ENCODE measurements at places on chromosomes 5 and 9. TPM values are rescaled to one million over a fixed set of nuclear protein-coding genes. Genes with fewer than 3 reads are reported as not detected.

GRCh38 chr9:34862043-34862442 lies 96.0 kb upstream of the PHF24 start:
- no peak for DNase-seq

Gene MTAP
- 30.0 TPM for total RNA-seq

GRCh38 chr9:128642675-128643245 lies 13.9 kb downstream of the DYNC2I2 start:
- no peak for DNase-seq

DNA sequence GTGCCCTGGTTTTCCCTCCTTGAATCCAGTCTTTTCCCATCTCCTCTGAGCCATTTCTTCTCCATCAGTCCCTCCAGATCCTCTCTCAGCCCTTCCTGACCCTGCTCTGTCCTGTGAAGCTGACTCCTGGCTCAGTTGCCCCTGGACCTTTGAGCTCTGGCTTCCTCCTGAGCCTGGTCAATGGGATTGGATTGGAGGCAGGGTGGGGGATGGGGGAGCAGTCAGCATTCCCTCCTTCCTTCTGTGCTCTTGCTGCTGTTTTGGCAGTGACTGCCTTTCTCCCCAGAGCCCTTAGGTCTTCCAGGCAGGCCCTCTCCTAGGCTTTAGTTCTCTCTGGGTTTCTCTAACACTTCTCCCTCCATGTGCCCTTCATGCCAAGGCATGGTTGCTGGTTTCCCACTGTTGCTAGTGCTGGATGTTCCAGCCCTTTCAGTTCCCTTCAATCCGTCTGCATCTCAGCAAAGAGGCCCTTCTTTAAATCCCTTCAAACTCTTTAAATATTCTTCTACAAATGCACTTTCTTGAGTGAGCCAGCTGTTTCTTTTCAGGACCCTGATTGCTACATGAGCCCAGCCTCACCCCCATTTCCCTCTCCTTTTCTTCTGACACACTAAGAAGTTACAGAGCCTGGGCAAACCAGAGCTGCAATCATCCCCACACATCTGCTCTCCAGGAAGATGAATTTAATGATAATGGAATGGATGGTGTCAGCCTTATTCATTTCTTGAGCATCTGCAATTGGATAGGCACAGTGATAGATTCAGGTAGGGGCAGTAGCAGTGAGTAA lies 2.2 kb downstream of the TNFSF15 start:
- DNase-seq: no peak

DNA sequence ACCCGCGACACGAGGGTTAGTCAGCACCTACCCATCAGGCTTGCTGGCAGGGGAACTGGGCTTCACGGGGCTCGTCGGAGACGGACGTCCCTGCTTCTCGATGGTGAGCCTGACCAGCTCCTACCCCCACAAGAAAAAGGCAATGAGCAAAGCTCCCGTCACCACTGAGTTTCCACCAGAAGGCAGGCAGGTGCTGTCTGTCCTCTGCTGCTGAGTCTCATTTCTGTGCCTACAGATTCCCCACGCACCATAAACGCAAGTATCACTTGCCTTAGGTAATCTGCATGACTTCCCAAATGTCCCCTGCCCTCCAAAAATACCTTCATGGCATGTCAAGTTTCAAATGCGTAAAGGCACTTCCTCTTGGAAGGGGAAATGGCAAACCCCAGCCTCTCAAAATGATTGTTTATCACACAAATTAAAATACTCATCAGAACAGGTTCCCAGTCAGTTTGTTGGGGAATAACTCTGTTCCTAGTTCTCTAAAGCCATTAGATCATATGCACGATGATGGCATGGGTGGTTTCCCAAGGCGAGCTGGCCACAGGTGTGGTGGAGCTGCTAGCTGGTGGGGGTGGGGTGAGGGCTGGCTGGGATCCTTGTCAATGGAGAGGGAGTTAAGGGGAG lies 85.0 kb downstream of the PRRT1B start:
- peak; percentile 75 for DNase-seq

DNA sequence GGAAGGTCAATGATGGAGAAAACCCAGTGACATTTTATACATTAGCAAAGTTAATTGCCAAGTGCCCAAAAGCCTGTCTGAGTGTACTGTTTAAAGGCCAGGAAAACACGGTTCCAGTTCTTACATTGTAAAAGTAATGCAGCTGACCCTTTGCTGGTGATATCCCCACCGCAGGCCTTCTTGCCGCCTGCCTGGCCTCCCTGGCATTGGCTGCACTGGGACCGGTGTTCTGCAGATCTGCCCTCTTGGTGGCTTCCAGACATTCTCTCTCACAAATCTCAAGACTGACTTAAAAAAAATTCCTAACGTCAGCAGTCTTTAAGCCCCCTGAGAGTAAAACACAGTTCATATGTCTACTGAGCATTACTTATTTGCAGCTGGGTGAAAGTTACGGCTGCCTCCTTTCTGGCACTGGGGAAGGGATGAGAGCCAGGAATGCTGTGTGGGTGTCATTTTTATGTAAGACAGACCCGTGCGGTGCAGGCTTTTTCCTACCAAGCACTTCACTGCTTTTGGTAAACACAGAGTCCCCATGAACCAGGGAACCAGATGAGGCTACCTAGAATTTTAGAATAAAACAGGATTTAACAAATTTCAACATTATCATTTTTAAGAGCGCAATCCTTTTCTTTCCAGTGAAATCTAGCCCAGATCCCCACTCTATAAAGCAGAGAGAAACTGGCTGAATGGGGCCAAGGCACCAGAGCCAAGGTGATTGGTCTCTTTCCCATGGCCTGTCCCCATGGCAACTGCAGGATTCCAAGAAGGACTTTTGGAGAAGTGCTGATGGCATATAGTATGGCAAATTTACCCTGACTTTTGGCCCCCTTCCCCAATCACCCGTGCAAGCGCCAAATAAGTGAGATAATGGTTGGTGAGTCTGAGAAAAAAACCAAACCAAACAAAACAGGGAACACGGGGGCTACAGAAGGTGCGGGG lies 80.8 kb downstream of the LMNB1 start:
- DNase-seq: no peak
